Activated CD4-positive, alpha-beta T cell treated with anti-CD3 and anti-CD28 coated beads, Interleukin-2, Interleukin-4, amounts not matched to agents 100 ng/mL and 50 ng/mL, durations not matched to agents 16 hours and 8 hours (primary cell): ENCODE measurements at places on chromosomes 3 and 15.

DNA sequence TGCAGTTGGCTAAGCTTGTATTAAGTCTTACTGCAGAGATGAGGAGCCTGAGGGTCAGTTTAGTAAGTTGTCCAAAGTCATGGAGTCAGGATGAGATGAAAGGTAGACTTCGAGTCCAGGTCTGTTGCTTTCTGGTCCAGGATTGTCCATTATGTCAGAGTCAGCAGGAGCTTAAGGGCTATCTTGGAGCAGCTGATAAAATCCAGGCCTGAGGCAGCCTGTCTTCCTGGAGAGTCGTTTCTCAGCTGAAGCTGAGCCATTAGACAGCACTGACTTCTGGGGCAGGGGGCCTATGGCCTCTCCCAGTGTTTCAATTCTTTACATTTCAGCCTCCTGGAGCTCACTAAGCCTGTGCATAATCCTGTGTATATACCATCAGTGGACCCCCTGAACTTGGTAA lies 219.5 kb upstream of the GAP43 start:
- no peak for DNase-seq

- no peak for DNase-seq
Measured at GRCh38 chr15:42903388-42904324, 16.9 kb downstream of the TTBK2 start.

DNA sequence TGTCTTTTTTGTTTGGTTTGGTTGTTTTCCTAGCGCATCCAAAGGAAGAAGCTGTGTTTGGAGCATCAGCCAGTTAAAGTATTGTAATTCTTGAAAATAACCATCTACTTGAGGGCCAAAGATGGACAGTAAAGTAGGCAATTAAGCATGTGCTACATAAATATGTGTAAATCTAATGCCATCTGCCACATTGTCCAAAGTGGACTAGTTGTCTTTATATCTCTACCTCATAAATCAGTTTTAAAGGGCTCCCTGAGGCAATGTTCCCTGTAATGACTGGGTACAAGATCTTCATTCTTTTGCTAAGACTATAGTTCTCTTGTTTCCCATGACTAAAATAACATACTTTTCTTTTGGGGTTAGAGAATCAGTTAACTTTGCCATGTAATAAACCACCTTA lies 460.0 kb upstream of the RARB start:
- no peak for DNase-seq

- DNase-seq, result no peak
Measured at GRCh38 chr3:66255865-66256264, 35.1 kb downstream of the SLC25A26 start.

GRCh38 chr3:71051893-71052687 lies 531.4 kb downstream of the FOXP1 start:
- no peak for DNase-seq

- DNase-seq, result peak; percentile 49
Measured at GRCh38 chr3:149967086-149967685, 3.5 kb downstream of the PFN2 start.

DNA sequence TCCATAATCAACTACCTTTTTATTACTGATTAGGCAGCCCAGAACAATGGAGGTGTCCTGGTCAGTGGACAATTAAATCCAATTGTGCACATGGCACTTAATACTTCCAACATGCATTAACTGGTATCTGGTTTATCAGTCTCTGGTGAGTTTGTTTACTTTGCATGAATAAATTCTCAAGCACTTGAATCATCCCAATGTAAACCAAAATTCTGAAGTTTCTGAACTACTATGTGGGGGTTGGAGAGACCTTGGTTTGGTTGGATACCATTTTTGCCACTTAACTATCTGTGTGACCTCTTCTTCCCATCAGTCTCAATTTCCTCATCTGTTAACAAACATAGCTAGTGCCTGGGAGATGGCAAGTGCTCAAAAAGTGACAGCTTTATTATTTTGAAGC lies 70.5 kb upstream of the MAP4 start:
- no peak for DNase-seq

DNA sequence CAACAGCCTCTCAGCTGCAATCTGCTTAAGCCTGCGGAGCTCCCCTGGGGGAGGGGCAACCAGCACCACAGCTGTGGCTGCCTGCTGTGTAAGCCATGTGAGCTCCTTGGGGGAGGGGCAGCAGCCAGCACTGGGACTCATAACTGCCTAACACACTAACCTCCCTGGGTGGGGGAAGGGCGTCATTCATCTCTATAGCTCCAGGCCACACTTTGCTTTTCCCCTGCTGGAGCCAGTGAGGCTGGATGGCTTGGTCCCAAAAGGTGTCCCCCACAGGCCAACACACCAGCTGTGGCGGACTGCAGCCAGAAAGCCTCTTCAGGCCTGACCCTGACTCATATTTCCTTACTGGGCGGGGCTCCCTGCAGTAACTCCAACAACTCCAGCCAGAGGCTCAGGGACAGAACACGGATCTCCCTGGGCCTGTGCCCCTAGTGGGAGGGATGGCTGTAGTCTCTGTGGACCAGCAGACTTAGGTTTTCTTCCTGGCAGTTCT lies 129.8 kb downstream of the PPM1L start:
- no peak for DNase-seq

GRCh38 chr3:21645121-21645897 lies 105.7 kb downstream of the ZNF385D start:
- DNase-seq, result no peak

GRCh38 chr3:124600765-124601164 lies 129.5 kb upstream of the UMPS start:
- no peak for DNase-seq

GRCh38 chr3:24538891-24539290 lies 44.2 kb upstream of the THRB start:
- no peak for DNase-seq

DNA sequence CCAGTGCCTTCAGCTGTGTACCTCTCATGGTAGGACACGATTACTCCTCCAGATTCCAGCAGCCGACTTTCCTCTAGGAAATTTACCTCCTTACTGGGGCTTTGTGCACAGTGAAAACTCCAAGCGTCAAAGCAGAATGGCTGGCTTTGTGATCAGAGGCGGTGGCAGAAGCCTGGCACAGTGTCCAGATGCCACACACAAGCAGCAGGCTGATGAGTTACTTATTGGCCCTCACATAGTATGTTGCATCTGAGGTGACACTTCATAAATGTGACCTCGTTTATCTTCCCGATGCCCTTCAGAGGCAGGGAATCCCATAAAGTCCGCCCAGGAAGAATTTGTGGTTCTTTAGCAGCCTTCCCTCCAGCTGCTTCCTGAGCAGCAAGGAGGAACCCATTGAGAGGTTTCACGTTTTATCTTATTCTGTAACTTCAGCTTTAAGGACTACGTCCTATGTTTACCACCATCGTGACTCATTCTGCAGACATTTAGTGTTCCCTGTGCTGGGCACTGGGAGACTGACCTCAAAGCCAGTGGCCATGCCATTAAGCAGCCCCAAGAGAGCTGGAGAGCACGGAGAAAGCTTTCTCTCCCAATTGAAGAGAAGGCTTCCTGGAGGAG lies 107.1 kb upstream of the C15orf61 start:
- no peak for DNase-seq

DNA sequence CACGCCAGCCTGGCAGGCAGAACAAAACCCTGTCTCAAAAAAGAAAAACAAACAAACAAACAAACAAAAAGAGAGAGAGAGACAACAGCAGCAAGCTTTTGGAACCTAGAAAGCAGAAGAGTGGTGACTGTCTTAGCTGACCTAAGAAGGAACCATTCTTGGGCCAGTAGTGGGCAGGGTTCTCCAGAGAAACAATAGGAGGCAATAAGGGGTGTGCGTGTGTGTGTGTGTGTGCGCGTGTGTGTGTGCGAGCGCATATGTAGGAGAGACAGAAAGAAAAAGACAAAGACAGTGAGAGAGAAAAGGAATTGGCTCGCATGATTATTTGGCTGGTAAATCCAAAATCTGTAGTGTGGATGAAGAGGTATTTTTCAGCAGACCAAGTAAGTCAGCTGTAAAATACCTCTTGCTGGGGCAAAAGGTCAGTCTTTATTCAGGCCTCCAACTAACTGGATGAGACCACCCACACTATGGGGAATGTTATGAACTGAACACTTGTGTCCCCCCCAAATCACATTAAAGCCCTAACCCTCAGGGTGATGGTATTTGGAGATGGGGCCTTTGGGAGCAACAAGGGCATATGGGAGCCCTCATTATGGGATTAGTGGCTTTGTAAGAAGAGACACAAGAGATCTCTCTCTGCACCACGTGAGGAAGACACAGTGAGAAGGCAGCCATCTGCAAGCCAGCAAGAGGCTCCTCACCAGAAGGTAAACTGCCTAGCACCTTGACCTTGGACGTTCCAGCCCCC lies 15.1 kb upstream of the BLM start:
- no peak for DNase-seq

- DNase-seq, result no peak
Measured at GRCh38 chr3:79245284-79246138, 522.3 kb downstream of the ROBO1 start.

DNA sequence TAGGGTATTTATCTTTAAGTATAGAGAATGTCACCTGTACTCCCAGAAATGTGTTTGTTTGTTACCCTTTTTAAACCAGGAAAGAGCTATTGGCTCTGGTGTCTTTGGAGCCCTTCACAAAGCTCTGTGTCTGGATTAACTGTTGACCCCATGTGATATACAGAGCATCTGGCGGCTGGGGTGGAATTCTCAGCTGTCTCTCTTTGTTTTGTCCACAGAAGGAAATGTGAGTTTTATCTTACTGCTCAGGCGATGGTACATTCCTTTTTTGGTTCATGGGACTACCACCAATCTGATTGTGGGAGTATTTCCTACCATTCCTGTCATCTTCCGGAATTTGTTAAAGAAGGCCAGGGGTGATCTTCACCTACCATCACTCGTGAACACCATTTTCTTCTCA lies 120.3 kb downstream of the AKAP13 start:
- DNase-seq, result no peak

DNA sequence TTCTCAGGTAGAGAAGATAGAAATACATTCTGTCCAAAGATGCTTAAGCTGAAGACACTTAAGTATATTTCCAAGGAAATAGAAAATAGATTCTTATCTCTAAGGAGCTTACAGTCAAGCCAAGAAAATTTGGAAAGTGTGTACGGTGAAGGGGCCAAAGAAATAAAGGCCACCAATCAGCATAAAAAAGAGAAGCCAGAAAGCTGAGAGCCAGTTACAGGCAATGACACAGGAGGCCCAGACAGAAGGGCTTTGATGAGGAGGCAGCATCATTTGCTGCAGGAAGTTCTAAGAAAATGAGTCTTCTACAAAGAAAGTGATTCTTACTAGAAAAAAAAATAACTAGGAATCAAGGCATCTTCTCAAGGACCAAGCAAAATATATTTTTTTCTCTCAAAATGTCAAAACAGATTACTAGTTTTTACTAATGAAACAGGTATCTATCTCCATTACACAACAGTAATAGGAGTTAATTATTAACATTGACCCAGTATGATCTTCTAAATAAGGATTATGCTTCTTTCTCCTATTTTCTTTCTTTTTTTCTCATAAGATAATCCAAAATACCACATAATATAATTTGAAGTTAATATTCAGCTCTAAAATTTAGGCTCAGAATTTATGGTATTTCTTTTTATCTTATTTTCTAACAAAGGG lies 82.1 kb upstream of the PHLDB2 start:
- DNase-seq, result no peak

DNA sequence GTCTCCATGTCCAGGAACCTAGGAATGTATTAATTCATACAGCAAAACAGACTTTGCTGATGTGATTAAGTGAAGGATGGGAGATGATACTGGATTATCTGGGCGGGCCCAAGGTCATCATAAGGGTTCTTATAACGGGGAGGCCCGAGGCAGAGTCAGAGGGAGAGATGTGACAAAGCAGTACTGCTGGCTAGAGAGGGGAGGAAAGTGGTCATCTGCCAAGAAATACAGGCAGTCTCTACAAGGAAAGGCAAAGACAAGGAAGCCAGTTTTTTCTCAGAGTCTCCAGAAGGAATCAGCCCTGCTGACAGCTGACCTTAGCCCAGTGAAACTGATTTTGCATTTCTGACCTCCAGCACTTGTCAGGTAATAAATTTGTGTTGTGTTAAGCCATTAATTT lies 66.2 kb upstream of the CORO2B start:
- DNase-seq, result no peak

DNA sequence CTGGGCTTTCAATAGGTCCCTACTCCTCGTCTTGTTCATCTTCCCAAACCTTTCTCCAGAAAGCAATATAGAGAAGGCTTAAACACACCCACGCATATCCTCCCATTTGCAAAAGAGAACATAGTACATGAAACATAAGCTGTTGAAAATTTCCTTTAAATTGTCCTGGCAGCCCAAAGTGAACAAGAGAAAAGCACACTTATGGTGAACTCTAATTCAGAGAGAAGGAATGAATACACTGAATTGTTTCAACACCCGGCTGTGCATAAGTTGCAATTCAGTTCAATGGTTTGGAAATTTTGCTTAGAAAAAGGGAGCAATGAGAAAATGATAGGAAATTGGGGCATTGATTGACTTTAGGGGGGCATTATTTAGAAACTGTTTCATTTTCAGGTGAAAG lies 202.6 kb downstream of the TIGIT start:
- DNase-seq, result no peak

DNA sequence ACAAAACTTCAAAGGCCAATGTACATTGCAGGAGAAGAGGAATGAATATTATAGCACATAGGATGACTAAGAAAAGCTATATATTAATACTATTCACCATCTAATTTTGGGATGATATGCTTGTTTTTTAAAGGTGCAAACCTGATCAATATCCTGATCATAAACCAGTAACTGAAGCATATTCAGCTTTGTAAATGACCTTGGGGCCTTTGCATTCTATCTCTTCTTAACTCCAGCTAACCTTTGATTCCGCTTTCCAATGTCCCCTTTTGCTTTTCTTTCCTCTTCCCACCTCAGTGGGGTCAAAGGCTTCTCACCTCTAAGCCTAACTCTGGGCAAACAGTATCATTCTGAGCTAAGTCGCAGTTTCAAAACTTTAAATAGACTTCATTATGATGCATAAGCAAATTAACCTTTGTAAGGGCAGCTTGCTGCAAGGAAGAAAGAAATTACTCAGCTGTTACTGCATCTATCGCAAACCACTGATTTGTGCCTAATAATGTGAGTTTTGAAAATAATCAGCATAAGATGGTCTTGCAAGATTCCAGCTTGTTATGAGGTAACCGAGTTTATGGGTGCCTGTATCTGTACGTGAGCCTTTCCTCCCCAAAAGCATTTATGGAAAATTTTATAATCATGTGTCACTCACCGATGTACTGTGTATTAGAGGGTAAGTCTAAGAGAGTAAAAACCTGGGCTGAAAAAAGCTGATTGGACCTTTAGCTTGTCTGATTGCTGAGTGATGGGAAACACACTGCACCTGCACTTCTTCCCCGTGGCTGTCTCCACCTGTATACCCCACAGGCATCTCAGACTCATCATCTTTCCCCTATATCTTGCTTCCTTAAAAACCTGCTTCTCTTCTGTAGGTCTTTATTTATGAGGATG lies 116.8 kb downstream of the TPRG1 start:
- DNase-seq, result peak; percentile 75
